Hematopoietic multipotent progenitor cell treated with erythropoietin and hydrocortisone succinate and interleukin-3 and kit ligand, for 8 days (in vitro differentiated cells): ENCODE measurements at places on chromosomes 5 and 9.

DNA sequence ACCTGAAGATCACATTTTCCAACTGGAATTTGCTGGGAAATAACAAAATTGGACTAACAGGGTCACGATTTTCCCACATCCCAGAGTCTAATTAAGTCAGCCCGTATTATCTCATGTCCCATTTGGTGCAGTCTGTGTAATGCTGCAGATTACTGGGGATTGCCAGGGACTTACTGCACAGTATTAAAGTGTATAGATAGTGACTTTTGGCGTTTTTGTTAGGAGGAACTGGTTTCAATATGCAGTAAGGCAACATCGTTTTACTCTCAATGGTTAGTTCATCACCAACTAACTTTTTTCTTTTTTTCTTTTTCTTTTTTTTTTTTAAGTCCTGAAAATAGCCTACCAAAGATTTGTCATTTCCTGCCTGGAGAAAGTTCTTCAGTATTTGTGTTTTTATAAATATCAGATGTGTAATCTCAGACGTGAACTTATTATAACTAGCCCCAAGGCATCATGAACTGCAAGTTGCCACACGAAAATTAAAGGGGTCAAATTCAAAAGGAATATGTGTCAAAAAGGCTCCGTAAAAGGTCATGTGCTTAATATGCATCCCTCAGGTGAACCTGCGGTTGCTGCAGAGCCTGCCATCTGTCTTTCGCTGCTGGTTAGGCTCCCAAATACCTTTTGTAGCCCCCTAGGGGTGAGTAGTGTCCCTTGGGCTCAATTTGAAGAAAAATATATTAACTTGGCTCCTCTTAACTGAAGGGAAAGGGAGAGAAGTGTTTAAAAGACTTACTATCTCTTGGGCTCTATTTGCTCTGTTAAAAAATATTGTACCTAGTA is 176.7 kb upstream of the ADAMTSL1 start:
- no peak for DNase-seq

GRCh38 chr9:94996641-94997040 is 270.1 kb downstream of the AOPEP start:
- DNase-seq, result no peak

DNA sequence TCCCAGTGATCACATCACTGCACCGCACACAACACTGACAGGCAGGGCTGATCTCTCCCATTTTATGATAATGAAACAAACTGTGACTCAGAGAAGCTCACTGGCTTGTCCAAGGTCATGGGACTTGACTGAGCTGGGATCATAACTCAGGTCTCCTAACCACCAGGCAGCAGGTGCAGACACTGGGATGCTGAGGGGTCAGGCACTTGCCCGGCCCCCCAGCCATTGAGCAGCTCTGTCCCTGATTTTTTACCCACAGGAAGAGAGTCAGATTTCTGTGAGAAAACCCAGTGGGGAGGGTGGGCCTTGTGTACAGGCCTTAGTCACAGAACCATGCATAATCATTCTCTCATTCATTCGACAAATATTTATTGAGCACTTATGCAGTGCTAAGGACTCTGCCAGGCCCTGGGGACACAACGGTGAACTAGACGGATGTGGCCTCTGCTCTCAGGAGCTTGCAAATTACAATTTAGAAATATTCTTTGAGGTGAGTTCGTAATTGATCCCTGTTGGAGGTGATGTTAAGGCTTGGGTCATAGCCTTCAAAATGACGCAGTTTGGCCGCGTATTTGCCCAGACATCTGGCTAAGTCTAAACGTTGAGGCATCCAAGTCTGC is 54.5 kb upstream of the TGFBR1 start:
- no peak for DNase-seq

DNA sequence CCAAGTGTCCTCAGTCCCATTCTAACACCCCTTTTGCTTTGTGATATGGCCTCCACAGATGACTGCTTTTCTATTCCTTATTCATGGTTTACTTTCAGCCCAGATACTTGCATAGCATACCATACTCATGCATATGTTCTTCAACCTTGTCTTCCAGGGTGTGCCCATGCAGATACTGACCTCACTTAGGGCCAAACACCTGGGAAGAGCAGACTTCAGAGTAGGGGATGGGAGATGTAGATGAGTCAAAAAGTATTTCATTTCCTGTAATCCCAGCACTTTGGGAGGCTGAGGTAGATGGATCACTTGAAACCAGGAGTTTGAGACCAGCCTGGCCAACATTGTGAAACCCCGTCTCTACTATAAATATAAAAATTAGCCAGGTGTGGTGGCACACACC is 58.3 kb downstream of the NRG2 start:
- DNase-seq, result no peak

DNA sequence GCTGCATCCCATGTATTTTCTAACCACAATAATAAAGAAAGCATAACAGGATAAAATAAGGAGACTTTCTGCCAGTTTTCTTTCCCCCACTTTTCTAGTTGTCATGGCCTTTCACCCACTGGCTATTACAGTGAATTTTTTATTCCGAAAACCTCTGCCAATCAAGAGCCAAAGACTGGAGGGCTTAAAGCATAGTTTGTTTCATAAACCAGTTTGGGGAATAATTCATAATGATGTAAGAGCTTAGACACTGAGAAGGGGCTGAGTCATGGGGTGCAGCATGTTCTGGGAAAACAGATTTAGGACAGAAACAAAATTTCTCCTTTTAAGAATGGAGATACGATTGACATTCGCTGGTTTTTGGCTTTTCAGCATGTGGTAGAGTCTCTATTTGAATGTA is 4.4 kb upstream of the GLIPR2 start:
- DNase-seq, result no peak

GRCh38 chr5:5203451-5203850 is 63.3 kb downstream of the ADAMTS16 start:
- no peak for DNase-seq

GRCh38 chr5:43514471-43514815 is 505 bp downstream of the C5orf34 start:
- DNase-seq, result no peak

GRCh38 chr5:109354761-109355160 is 55.0 kb downstream of the PJA2 start:
- DNase-seq, result peak; percentile 22
